ENCODE measurements at places on chromosomes 4 and X. TPM values are rescaled to one million over a fixed set of nuclear protein-coding genes. Genes with fewer than 3 reads are reported as not detected.
A peak's percentile ranks its signal among the peaks of the same experiment; 100 is the strongest.

GRCh38 chr4:7817877-7818398 is 121.7 kb downstream of the AFAP1 start:
- no peak for DNase-seq

Gene ATP1B4
- not detected for polyA plus RNA-seq

DNA sequence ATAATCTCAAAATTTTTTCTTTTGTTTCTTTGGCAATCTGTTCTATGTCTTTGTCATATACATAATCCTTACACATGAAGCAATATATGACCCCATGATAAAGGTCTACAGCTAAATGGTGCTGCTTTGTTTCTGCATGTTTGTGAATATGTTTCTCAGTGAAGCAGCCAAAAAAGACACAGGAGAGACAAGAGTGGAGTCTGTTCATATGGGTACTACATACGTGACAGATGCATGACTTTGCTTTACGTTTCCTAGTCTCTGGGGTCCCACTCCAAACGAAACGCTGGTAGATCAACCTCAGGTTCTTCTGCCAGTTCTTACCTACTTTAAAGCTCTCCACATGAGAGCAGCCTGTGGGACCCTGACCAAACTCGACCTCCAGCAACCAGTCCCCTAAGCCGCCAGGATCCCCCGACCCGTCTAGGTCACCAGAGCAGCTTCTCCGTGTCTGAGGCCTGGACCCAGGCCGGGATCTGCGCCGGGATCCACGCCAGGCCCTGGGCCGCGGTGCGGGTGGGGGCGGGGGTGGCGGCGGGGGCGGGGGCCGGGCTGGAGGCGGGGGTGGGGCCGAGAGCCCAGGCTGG is 1.5 kb downstream of the USP51 start:
- DNase-seq = no peak

Gene OTUD5
- polyA plus RNA-seq = 65.7 TPM

DNA sequence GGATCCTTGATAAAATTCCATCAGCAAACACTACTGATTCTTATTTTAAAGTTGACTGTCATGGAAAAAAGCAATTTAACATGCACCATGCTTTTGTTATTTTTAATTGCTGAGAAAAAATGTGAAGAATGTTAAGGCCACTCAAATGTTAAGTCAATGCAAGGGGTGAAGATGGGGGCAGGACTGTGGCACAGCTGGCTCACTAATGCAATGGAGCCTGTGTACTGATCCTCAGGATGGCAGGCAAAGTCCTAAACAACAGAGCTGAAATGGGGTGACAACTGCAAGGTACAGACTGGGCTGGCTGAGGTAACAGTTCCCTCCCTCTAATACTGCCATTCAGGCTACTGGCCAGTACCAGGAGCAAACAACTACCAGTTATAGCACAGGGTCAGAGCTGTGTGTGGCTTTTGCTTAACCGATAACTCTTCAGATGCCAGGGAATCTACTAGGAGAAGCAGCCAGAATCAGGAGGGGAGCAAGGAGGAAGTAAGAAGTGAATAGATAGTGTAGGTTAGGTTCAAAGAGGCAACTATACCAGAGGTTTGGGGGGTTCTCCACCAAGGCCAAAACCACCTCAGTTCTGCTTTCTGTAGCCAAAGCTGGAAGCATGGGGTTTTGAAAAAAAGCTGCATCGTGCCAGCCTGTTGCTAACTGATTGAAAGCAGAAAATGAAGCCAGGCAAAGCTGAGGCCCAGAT is 372.6 kb downstream of the OPHN1 start:
- peak; percentile 5 for DNase-seq

Gene SOD3
- polyA plus RNA-seq = 20.4 TPM

GRCh38 chr4:159142241-159142640 is 39.4 kb downstream of the RAPGEF2 start:
- DNase-seq = no peak

DNA sequence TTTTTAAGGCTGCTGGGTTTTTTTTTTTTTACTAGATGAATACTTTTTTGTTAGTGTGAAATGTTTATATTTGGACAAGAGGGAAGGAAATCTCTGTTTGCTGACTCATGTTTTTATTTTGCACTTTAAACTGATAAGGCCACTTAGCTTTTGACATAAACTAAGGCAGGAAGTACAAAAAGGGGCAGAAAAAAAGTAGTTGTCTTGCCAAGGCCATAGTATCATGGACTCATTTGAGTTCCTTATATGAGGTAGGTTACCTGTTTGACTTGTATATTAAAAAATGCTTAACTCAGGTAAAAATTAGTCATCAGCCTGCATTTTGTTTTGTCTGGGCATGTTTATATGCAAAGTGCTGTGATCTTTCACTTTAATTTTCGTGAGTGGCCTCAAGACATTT is 26.0 kb downstream of the SMAD1 start:
- DNase-seq = no peak

- no peak for DNase-seq
These were observed 9.6 kb downstream of the PPP3CA start for GRCh38 chr4:101337688-101338087.

DNA sequence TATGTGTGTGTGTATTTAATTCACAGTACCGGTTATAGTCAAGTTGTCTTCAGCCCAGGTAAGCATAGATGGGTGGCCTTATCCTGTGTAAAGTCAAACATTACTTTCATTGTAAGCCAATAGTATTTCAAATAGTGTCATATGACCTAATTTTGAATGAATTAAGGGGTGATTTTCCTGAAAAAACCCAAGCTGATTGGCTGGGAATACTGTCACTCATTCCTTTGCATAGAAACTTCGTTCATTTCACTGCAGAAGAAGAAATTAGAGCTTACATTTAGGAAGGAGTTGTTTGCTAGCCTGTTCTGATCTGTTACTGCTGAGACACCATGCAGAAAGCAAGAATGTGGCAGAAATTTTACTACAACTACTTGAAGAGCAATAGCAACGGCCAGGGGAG is 45.4 kb downstream of the SMARCAD1 start:
- DNase-seq = no peak

GRCh38 chrX:13364230-13364857 is 44.5 kb upstream of the ATXN3L start:
- DNase-seq = no peak

Gene HS6ST2
- 27.9 TPM for polyA plus RNA-seq

GRCh38 chr4:128347175-128347868 is 59.7 kb upstream of the PGRMC2 start:
- no peak for DNase-seq

Data from right renal pelvis (tissue), 4 donors.